Right kidney (tissue), 9 donors: ENCODE measurements at places on chromosomes 2 and 18.

- no peak for DNase-seq
These were observed 20.5 kb downstream of the APLF start for GRCh38 chr2:68487773-68488355.

GRCh38 chr2:15733867-15734673 lies 142.4 kb downstream of the DDX1 start:
- DNase-seq = no peak

GRCh38 chr18:631560-631959 lies 25.9 kb upstream of the TYMS start:
- no peak for DNase-seq

GRCh38 chr2:207087046-207087902 lies 78.5 kb downstream of the KLF7 start:
- DNase-seq = no peak

DNA sequence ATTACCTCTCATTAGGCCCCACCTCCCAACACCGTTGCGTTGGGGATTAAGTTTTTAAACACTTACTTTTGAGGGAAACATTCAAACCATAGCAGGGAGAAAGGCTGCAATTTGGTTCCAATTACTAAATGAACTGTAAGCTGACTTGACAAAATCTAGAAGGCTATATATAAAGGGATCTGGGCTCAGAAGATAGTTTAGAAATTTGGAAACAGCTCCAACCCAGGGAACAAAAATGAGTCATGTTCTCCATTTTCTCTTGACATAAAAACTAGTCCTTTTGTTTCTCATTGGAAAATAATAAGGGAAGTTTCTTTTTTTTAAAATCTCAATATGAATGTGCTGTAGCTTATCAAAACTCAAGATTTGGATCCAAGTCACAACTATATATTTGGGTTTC lies 17.5 kb downstream of the MOGAT1 start:
- no peak for DNase-seq

GRCh38 chr2:146615778-146616177 lies 1229.1 kb upstream of the ACVR2A start:
- DNase-seq = no peak

DNA sequence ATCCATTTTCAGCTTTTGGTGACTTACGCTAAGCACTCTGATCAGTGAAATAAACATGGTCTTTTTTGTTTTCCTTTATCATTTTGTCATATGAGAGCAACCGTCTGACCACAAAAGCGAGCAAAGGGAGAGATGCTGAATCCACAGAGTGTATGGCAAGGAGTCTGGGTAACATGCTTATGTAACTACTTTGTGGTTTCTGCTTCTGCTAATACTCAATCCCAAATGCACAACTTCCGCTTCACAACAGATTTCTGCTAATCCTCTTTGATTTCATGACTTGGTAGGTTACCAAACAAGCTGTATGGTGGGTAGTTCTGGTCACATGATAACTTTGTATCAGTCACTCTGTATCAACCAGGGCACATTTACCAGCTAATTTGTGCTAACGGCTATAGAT lies 908.4 kb upstream of the CRIM1 start:
- no peak for DNase-seq

- DNase-seq = no peak
These were observed 24.7 kb downstream of the MGAT5 start for GRCh38 chr2:134278553-134278952.

GRCh38 chr2:52960881-52961280 lies 806.7 kb upstream of the CHAC2 start:
- DNase-seq = no peak

- no peak for DNase-seq
These were observed 10.6 kb downstream of the GFPT1 start for GRCh38 chr2:69376403-69376802.

DNA sequence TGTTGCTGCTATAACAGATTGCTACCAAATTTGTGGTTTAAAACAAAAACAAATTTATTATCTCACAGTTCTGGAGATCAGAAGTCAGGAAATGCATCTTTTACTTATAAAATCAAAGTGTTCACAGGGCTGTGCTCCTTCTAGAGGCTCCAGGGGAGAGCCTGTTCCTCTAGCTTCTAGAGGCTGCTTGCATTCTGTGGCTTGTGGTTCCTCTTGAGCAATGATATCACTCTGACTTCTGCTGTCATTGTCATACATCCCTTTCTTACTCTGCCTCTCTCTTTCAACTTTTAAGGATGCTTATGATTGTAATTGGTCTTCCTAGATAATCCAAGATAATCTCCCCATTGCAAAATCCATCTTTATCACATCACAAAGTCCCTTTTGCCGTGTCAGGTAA lies 6.1 kb upstream of the DCC start:
- no peak for DNase-seq

- DNase-seq = no peak
These were observed 93.9 kb downstream of the KLF7 start for GRCh38 chr2:207071820-207072219.

DNA sequence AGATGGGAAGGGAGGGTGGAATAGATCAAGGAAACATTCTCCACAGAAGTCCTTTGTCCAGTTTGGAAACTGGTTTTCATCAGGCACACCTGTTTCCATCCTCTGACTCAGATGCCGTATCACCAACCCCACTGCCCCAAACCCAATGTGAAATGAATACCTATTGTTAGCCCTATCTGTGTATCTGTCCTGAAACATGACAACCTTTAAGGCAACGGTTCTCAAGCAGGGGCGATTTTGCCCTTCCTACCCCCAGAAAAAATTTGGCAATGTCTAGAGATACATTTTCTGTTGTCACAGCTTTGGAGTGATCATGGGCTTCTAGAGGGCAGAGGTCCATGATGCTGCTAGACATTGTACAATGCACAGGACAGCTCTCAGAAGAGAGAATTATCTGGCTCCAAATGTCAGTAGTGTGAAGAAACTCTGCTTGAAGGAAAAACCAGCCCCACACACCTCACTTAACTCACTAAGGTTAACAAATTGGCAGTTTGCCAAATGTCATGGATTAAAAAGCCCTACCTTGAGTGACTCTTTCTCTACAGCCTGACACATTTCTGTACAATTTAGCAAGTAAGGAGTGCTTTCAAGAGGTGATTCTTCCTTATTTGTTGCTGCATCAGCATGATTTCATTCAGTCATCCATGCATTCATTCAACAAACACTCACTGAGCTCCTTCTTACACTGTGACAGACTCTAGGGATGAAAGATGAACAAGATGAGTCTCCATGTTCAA lies 3.4 kb downstream of the SCTR start:
- no peak for DNase-seq

- DNase-seq = no peak
These were observed 315.2 kb downstream of the TDRD15 start for GRCh38 chr2:21438949-21439348.

DNA sequence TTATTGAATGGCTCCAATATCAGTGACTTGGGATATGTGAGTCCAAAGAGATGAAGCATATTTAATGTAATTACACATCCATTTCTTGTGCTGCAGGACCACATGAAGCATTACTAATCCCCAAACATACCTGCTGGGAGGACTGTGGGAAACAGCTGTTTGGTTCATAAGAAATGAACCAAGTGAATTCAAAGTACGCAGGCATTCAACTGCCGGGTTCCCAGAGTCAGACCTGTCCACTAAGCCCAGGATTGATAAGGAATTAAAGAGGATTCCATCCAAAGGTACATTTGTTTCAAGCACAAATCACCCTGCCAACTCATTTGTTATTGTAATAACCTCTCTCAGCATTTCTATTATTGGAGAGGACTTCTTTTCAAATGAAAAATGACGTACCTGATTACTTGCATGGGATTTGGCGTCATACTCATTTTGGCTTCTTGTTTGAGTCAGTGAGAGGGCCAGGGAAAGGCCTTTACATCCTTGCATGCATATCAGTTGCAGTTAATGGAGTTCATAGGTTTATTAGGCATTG lies 230.7 kb downstream of the TXNL1 start:
- no peak for DNase-seq

DNA sequence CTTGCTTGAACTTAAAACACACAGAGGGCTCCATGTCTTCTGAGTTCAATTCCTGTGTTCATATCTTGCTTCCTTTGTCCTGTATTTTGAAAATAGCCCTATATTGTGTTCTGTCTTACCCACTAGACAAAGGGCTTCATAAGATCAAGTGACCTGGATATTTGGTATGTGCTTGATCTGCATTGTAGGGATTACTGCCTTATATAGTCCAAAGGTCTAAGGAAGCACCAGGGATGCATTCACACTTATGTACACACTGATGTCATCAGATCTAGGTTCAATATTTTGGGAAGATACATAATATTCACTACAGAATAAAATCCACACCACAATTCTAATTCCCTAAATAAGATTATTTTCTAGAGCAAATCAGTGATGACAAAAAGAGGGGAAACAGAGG lies 278.0 kb upstream of the KYNU start:
- no peak for DNase-seq

GRCh38 chr2:154978244-154978643 lies 279.7 kb downstream of the KCNJ3 start:
- DNase-seq = no peak

- no peak for DNase-seq
These were observed 680 bp downstream of the DTNB start for GRCh38 chr2:25672494-25673299.

DNA sequence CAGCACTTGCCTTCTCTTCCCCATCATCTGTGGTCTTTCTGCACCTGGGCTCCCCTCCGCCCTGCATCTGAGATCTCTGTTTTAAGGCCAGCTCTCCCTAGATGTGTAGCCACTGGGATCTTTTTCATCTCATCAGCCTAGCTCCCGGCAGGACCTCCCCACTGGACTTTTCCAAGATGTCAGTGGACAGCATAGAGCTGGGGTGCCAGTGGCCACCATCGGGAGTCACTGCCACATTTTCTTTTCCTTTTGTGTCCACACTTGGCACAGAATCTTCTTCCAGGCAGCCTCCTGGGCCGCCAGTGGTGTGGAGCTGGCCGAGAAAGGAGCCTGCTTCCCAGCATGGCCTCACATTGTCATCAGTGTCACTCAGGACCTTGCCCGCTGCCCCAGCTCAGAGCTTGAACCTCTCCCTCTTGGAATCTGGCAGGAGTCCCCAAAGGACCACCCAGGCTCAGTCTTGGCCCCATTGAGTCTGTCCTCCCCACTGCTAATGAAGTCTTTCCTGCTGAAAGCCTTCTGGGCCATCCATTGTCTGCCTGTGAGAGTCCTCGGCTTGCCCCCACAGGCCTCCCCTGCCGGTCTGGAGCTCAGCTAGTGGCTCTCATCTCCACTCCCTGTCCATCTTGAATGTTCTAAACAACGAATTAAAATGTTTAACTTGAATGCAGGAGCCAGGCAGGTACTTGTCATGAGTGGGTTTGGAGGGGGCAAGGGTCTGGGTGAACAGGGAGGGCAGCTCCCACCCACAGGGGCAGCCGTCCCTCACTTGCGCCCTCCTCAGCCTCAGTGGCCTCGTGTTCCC lies 324.4 kb downstream of the GBX2 start:
- no peak for DNase-seq

DNA sequence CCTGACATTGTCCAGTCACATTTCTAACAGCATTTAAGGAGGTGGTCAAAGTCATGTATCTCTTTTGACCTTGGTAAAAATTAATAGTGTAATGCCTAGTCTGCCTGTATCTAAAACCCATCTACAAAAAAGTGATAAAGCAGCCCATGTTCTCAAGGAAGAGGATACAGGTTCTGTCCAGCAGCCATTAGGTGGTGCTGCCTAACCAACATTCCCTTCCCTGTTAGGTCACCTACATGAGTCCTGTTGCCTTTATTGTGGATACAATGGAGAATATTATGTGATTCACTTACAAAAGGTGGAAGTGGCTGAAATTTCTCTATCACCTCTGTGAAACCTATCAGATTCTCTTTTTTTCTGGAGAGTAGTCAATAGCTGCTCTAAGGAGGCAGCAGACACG lies 52.5 kb downstream of the AQP4 start:
- peak; percentile 39 for DNase-seq

DNA sequence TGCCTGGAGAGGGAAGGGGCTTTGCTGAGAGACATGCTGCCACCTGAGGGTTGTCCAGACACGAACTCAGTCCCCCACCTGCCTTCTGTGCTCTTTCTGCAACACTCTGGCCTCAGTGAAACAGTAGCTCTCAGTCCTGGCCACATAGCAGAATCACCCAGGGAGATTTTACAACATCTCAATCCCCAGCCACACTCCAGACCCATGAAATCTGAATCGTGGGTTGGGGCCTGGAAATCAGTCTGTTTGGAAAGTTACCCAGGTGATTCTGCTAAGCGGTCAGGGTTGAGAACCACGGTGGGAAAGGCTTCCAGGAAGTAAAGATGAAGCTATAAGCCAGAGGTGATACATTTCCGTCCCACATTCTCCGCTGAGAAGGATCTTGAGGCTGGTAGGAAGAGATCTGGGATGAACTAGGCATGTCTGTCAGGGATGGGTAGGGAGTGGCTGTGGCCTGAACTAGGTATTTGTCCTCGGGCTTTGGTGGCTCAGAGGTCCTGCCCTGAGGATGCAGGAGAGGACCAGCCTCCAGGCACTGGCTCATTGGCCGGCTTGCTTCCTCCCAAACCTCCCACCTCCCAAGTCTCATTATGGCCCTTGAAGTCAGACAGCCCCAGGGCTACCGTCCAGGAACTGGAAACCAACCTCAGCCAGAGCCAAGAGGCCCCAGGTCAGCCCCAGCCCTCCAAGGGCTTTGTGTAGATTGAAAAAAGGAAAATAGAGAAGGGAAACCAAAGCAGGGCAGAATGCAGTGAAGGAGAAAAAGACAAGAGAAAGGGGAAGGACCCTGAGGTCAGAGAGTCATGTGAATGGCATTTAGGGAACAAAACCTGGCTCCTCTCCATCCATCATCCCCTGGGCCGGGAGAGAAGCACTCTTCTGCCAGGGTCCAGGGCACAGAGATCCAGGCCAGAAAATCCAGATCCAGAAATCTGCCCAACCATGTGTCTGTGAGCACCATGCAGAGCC lies 119.6 kb downstream of the ZFP36L2 start:
- no peak for DNase-seq

GRCh38 chr2:30867385-30867784 lies 60.1 kb upstream of the CAPN13 start:
- no peak for DNase-seq

DNA sequence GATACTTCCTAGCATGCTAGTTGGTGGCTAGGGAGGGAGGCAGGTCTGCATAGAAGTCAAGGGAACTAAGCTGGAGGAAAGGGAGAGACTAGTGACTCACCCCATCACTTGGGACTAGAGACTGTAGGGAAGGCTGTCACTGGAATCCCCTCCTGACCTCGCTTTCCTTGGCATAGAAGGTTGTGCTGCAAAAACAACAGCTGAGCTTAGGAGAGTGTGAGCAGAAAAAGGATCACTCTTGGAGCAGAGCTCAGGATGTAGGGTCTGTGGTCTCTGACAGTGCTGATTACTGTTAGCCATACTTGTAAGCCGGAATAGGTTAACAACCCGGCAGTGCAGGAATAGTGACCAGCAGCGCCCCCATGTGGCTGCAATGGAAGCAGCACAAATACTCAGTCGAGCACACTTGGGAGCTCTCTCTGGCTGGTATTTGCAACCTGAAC lies 66.9 kb upstream of the SMAD2 start:
- no peak for DNase-seq

GRCh38 chr18:48590678-48591077 lies 51.8 kb downstream of the CTIF start:
- DNase-seq = no peak

DNA sequence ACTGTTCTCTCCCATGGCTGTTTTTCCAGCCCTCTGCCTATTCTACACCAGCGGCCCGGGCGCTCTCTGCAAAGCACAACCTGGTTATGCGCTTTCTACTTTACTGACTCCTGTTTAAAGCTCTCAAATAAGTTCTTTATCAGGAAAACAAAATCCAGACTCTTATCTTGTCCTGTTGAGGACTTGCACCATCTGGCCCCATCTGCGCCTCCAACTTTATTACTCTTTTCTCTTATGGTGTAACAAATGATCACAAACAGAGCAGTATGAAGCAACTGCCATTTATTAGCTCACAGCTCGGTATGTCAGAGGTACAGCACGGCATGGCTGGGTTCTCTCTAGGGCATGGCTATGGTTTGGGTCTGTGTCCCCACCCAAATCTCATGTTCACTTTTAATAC lies 236.5 kb upstream of the NT5C1B start:
- no peak for DNase-seq
